Aorta (tissue), 5 donors: ENCODE measurements at places on chromosomes 1 and 21. TPM values are rescaled to one million over a fixed set of nuclear protein-coding genes. Genes with fewer than 3 reads are reported as not detected.

The TLR5 gene
- 20.9 TPM for total RNA-seq

The TMEM269 gene
- total RNA-seq, result 0.13 TPM

The SYT14 gene
- total RNA-seq, result not detected

The WNT3A gene
- total RNA-seq, result not detected

The ZYG11A gene
- not detected for total RNA-seq

The NBPF10 gene
- 4.8 TPM for total RNA-seq

The S100PBP gene
- total RNA-seq, result 60.7 TPM

The EPHA2 gene
- total RNA-seq, result 25.2 TPM

The TCHH gene
- total RNA-seq, result 0.16 TPM

The SYNC gene
- total RNA-seq, result 37.5 TPM

The HHAT gene
- total RNA-seq, result 3.1 TPM

The PLEKHG5 gene
- total RNA-seq, result 6.6 TPM

The HMGCL gene
- 36.8 TPM for total RNA-seq

The CLCA4 gene
- total RNA-seq, result 0.18 TPM

The OR6N1 gene
- total RNA-seq, result not detected

The FAAP20 gene
- 49.0 TPM for total RNA-seq

The PRAMEF7 gene
- total RNA-seq, result not detected

The SERPINC1 gene
- total RNA-seq, result not detected

The ELF3 gene
- 0.68 TPM for total RNA-seq

The SLC9C2 gene
- not detected for total RNA-seq

The FMO2 gene
- 213 TPM for total RNA-seq

The SPRR2G gene
- total RNA-seq, result not detected
